ENCODE measurements at places on chromosomes 6 and 20. TPM values are rescaled to one million over a fixed set of nuclear protein-coding genes. Genes with fewer than 3 reads are reported as not detected.

Gene DDX27
- polyA plus RNA-seq: 47.1 TPM

Gene SFTA2
- polyA plus RNA-seq: 20.5 TPM

Gene IL22RA2
- polyA plus RNA-seq: not detected

Gene CNBD2
- polyA plus RNA-seq: 0.28 TPM

Gene PSMB8
- polyA plus RNA-seq: 42.3 TPM

Gene TMEM170B
- 4.1 TPM for polyA plus RNA-seq

- DNase-seq: no peak
Observed at GRCh38 chr6:35972471-35973367, 51.7 kb downstream of the SLC26A8 start.

- no peak for DNase-seq
Observed at GRCh38 chr20:7496394-7496991, 443.8 kb downstream of the HAO1 start.

DNA sequence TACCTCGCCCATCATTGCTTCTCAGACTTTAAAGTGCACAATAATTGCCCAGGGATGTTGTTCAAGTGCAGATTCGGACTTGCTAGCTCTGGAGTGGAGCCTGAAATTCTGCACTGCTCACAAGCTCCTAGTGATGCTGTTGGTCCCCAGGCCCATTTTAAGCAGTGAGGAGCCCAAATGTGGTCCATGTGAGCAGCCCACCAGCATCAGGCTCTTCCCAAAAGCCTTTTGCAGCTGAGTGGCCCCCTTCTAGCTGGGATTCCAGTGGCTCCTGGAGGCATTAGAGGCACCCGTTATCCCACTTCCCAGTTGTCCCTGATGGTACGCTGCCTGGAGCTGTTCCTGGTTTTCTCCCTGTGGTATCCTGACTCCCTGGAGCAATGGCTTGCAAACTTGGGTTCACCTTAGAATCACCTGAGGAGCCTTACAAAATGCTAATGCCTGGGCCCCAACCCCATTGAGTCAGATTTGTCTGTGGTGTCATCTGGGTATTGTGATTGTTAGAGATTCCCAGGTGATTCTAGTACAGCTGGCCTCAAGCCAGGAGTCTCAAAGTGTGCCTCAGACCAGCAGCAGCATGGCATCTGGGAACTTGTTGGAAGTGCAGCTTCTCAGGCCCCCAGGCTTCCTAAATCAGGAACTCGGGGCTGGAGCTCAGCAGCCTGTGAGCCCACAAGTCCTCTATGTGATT lies 186.9 kb upstream of the SLC24A3 start:
- no peak for DNase-seq

DNA sequence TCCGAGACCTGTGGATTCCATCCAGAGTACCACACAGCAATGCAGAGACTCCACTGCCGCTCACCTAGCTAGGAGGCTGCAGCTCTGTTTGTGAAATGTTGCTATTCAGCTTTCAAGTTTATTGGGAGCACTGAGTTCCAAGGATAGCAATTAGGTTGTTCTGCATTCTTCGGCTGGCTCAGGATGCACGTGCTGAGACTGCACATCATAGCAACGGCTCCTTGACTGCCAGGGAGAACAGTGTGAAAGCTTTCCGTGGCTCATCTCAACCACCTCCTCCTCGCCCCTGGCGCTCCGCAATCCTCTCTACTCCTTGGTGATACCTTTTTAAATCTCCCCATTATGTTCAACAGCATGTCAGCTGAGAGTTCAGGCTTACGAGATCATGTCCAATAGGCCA lies 116.6 kb downstream of the TSHZ2 start:
- DNase-seq: no peak

- DNase-seq: no peak
Observed at GRCh38 chr6:110930781-110931180, 27.7 kb upstream of the GTF3C6 start.

- DNase-seq: no peak
Observed at GRCh38 chr6:118639054-118639964, 12.1 kb downstream of the CEP85L start.

- DNase-seq: peak; percentile 85
Observed at GRCh38 chr6:157715728-157716164, 107.3 kb upstream of the SNX9 start.

GRCh38 chr6:32073613-32074012 lies 35.4 kb downstream of the CYP21A2 start:
- no peak for DNase-seq

DNA sequence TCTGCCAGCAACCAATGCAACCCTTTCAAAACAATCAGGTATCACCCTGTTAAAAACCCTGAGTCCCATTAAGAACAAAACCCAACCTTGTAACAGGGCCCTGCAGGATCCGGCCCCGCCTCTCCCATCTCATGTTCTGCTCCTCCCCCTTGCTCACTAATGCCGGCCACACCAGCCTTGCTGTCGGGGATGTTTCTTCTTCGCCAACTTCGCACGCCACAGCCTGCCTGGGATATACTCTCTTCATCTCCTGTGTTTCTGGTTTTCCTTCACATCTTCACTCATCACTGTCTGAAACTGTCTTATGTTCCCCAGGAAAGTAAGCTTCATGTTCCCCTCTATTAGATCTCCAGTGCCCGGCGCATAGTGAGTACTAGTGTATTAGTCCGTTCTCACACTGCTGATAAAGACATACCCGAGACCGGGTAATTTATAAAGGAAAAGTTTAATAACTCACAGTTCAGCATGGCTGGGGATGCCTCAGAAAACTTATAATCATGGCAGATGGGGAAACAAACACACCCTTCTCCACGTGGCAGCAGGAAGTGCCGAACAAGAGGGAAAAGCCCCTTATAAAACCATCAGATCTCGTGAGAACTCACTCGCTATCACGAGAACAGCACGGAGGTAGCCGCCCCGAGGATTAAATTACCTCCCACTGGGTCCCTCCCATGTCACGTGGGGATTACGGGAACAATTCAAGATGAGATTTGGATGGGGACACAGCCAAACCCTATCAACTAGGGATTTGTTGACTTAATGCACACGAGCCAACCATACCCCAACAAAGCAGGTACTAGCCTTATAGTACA lies 5.1 kb downstream of the TP53RK start:
- no peak for DNase-seq

DNA sequence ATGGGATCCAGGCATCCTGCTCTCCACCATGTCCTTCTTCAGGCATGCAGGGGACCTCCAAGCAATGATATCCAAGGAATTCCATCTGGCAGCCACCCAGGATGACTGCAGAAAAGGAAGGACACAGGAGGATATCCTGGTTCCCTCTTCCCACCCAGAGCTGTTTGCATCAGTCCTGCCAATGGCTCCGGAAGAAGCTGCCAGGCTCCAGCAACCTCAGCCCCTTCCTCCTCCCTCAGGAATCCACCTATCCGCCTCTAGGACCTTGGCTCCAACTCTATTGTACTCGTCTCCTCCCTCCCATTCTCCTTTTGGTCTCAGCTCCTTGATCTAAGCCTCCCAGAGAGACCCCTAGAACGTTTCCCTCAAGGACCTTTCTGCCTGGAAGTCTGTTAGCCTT lies 733 bp upstream of the PSORS1C2 start:
- DNase-seq: no peak

- no peak for DNase-seq
Observed at GRCh38 chr6:41872147-41872546, 23.0 kb downstream of the USP49 start.

Data from right lung (tissue), 10 donors.